ENCODE measurements at places on chromosomes 5 and 9.
A peak's percentile ranks its signal among the peaks of the same experiment; 100 is the strongest.

GRCh38 chr9:73023025-73023541 lies 70.2 kb upstream of the ALDH1A1 start:
- peak; percentile 36 for DNase-seq

DNA sequence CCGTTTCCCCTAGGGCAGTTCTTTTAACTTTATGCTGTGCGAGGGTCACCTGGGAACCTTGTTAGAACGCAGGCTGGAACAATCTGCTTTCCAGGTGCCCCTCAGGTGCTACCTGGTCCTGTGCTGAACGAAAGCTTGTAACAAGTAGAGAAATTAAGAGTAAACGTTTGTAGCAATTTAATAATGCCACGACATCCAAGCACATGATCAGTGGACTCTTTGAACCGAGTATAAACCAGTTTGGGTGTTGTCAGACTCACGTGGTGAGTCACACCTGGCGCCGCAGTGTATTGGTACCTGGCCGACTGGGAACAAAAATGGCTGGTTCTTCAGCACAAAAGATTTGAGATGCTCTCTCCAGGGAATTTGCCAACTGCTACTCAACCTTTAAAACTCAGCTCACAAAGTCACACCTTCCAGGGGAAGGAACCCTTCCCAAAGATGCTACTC lies 926 bp upstream of the MYO10 start:
- DNase-seq, result no peak

GRCh38 chr5:125274211-125274610 lies 527.8 kb upstream of the ZNF608 start:
- DNase-seq, result no peak

GRCh38 chr5:21919414-21920022 lies 933.6 kb downstream of the CDH12 start:
- DNase-seq, result peak; percentile 3

GRCh38 chr9:127634698-127635097 lies 22.6 kb downstream of the STXBP1 start:
- DNase-seq, result no peak

Measured in skeletal muscle cell (primary cell).